DMS 273 treated with DMSO at 0.1 percent for 48 hours (cell line): ENCODE measurements at places on chromosomes 6 and 20.

- DNase-seq: no peak
Observed at GRCh38 chr6:26028746-26029569, 58.3 kb upstream of the HFE start.

GRCh38 chr6:82555801-82556200, 192.2 kb downstream of the TPBG start:
- no peak for DNase-seq

DNA sequence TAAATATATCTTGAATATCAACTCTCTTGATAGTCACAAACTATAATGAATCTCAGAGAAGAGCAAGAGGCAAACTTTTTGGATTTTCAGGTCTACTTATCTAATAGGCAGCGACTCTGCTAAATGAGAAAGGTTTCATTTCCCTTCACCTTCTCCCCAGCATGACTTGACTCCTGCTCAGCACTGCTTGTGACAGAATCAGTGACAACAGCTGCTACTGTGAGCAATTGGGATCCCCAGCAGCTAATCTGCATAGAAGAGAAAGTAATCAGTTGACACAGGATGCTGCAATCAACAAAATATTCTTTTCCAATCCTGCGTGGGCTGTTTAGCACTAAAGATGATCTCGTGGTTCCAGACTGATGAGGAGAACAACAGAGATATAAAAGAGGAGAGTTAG, 205.5 kb downstream of the MMUT start:
- DNase-seq: no peak

DNA sequence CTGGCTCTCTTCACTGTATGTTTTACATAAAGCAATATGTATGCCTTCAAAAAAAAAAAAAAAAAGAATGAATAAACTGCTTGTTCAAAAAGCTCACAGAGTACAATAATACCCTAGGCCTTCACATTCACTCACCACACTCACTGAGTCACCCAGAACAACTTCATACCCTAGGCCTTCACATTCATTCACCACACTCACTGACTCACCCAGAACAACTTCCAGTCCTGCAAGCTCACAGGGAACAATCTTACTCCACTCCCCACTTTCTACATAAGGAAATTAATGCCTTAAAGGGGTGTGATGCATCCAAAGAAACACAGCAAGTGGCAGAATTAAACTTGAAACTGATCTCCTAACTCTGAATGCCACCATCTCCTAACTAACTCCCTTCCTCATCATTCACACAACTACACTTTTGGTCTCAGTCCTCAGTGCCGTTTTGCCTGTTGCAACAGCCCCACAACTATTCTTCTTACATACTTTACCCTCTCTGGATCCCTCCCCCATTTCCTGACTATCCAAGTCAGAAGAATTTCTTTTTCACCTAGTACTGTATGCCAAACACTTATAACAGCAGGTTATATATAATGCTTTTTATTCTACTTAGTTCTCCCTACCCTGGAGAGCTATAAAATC, 34.2 kb downstream of the NHSL1 start:
- DNase-seq: no peak

DNA sequence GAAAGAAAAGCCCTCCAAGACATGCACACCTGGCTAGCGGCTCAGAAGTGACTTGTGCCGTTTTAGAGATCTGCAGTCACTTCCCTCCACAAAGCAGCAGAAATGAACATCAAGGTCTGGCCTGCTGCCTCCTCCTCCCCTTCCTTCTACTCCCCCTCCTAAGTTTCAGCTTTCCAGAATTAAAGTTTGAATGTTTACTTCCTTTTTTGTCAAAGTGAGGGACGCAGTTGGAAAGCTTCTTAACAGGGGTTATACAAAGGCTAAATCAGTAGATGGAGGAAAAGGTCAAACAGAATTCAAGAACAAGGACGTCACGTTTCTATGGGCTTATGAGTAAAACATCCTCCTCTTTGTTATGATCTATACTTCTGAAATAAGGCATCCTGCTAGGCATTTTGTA, 227.7 kb downstream of the SLC35F1 start:
- no peak for DNase-seq

DNA sequence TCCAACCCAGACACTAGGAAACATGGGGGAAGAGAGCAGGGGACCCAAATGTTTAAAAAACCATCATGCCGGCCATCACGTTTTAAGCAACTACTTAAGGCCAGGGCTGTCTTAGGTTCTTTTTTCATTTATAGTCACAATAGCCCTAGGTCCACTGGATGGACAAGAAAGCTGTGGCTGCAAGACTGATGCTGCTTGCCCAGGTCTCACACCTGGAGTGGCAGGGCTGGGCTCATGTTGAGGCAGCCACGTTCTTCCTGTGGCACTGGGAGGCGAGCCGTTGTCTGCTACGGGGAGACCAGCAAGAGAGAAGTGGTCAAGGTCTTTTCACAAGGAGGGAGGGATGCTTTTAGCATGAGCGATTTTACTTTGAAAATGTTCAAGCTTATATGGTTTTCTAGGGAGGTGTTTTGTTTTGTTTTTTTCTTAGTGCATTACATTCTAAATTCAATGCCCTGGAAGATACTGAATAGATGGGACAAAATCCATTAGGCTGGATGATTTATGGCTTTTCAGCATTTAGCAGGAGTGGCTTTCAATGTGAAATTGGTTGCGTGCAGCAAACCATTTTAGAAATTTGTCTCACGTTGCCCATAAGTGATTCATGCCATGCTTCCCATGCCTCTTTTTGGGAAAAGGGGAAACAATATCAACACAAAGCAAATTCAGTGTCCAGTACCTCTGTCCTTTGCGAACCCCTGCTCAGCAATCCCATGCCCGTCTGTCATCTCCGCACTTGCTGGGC, 106.6 kb upstream of the SNX9 start:
- DNase-seq: no peak

- DNase-seq: no peak
Observed at GRCh38 chr20:62964700-62965099, 12.2 kb downstream of the SLC17A9 start.

GRCh38 chr6:132279592-132280139, 121.6 kb downstream of the MOXD1 start:
- peak; percentile 46 for DNase-seq

DNA sequence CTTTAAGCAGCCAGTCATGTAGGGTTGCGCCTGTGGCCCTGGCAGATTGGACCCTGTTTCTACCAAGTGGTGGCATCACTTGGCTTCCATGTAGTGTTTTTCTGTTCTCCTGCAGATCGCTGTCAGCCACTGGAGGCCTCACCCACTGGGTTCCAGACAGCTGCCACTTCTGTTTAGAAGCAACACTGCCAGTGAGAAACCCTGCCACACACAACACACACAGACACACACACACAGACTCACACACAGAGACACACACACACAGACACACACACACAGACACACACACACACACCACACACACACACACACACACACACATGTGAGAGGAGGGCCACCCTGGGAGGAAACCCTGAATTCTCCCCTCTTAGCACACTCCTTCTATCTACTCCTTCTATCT, 51.8 kb downstream of the UTRN start:
- DNase-seq: no peak

DNA sequence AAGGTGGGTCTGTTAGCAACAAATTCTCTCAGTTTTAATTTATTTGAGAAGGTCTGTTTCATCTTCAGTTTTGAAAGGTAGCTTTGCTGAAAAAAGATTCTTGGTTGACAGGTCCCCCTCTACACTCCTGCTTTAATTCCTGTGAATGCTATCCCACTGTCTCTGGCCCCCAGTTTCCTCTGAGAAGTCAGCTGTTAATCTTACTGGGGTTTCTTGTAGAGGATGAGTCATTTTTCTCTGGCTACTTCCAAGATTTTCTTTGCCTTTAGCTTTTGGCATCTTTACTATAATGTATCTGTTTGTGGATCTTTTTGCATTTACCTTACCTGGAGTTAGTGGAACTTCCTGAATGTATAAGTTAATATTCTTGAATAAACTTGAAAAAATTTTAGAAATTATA, 122.7 kb downstream of the MMS22L start:
- no peak for DNase-seq

DNA sequence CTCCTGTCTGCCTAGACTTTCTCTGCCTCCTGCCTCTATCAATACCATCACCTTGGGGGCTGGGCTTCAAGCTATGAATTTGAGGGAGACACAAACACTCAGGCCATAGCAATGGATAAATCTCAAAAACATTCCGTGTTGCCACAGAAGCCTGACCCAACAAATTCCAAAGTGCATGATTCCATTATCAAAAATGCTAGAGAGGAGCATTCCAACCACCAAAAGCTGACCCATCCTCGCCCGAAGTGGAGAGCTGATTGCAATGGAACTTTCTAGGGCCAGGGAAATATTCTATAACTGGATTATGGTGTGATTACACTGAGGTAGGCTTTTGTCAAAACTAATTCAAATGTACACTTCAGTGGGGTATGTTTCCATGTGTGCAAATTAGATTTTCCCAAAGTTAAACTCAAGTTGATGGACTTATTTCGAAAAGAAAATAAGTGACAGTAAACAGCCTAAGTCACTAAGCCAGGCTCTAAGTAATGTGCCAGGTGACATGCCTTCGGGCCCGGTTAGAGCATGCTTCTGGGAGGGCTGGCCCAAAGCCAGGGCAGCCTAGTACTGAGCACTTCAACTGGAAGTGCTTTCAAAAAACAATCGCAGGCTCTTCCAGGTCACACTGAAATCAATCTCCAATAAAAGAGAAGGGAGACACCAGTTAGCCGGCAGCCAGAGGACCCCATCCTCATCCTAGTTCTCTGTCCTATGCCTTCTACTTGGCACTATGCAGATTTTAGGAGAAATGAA, 142.3 kb downstream of the TBXT start:
- DNase-seq: no peak

DNA sequence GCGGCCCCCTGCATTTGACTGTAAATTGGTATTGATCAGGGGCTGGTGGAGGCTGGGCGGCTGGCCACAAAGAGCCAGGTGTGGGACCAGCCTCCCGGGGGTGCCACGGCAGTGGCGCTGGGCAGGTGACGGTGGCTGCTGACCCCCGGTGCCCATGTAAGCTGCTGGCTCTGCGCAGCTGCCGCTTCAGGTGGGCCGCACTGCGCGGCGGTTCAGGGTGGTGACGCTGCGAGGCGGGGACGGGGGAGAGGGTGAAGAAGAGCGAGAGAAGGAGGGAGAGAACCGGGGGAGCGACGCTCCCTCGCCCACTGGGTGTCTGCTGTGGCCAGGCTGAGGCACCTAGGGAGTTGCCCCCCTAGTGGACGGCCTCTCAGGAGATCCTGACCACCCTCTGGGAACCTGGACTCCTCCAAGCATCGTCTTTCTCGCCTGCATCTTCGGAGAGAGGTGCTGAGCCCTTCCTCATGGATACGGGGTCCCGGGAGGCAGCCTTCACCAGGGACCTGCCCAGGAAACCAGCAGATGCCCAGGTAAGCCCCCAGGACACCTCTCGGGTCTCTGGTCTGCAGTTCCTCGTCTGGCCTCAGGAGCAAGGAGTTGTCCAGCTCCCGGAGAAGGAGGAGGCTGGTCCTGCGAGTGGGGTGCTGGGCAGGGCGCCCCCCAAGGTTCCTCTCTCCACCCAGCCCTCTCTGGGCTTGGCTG, 77.5 kb upstream of the GATA5 start:
- DNase-seq: no peak

DNA sequence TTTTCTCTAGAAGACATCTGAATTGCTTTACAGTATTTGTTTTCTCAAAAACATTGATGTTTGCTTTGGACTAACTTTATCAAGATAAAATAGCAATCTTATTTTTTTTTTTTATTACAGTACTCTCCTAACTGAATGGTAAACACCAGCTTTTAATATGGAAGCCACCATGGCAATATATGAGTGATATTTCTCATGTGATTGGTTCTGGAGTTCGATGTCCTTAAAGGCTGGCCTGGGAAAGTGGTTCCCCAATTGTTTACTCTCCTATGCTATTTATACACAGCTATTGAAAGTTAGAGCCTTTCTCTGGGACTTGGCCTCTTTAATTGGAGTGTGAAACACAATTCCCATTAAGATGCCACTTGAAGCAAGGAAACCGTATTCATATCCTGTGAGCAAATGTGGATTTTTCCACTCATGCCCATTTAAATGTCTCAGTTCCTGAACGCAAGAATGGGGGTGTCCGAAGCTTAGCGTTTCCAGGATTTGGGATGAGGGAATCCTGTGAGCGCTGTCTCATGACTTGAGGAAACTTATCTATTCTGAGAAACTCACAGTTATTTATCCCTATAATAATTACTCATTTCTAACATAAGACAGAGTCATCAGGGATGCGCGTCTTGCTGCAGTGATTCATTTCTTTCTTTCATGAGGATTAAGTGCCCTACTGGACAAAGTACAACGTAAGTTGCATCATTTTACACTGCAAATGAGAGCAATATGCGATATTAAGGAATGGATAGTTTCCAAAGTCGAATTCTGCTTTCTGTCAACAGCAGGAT, 143.3 kb upstream of the PREP start:
- DNase-seq: no peak

GRCh38 chr6:35541836-35542235, 29.1 kb upstream of the TULP1 start:
- DNase-seq: no peak

DNA sequence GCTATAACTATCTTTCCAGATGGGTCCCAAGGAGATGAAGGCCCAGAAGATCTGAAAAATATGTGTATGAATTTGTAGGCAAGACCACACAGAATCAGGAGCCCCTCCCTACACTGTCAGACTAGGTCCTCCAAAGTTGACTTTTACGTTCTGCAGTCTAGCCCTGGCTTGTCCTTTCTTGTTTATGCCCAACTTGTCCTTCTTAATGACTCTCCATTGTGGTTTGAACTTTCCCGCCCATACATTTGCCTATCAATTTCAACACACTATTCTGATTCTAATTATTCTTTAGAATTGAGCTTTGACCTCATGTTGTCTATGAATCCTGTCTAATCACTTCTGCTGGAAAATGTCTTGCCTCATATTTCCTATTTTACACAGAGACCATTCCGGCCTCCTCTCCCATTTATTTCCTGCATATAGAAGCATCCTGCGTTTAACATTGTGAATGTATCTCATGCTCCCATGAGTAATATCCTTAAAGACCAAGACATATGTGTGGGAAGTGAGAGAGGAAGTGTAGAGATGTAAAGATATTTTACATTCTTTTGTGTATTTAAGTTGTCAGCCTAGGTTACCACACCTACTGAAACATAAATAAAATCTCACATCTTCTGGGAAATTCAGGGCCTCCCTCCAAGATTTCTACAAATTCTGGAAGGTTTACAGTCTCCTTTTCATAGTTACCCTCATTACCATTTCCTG, 348.3 kb downstream of the BCKDHB start:
- DNase-seq: no peak

GRCh38 chr20:8661229-8661952, 407.5 kb upstream of the PLCB4 start:
- no peak for DNase-seq

DNA sequence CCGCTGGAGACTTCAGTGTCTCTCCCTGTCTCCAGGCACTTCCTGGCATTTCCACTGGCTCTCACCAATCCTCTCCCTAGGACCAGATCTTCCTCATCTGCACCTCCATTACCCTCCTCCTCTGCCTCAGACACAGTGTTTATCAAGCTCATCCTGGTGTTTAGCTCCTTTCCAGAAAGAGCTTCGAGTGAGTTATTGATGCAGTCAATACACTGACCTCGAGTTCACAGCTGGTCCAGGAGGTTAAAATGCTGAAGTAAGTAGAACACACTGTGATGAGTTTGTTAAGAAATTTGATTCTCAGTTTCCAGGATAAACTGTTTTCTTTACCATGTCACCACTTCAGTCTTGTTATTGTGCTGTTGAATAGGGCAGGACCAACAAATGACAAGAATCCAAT, 42.1 kb upstream of the ARMC2 start:
- no peak for DNase-seq
